Activated CD8-positive, alpha-beta memory T cell treated with anti-CD3 and anti-CD28 coated beads, Interleukin-2, amount 50 U/mL, for 4 hours (primary cell): ENCODE measurements at places on chromosomes 13 and 19.

- DNase-seq: no peak
These were observed 75.6 kb upstream of the KLF5 start for GRCh38 chr13:72983085-72983768.

GRCh38 chr13:110503037-110503901, 58.3 kb downstream of the RAB20 start:
- no peak for DNase-seq

GRCh38 chr19:8057545-8058270, 5.1 kb downstream of the CCL25 start:
- DNase-seq: no peak

DNA sequence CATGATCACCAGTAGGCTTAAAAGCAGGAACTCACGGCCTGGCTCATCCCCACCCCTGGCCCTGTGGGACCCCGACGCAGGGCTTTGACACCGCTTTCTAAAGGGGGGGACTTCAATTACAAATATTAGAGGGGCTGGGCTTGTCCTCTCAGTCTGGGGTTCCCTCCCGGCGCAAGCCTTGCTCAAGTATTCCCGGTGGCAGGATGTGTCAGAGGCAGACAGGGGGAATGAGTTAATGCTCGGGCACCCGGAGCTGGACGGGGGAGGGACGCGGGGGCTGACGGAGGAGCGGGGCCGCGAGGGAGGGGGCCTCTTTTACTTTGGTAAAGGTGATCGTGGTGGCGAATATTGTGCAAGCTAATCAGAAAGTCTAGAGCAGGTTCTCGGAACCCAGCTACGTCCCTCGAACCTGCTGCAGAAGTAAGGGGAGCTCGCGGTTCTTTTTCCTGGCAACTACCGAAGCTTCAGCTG, 1.1 kb downstream of the FGF14 start:
- DNase-seq: no peak

- no peak for DNase-seq
These were observed 73.8 kb downstream of the MAP4K1 start for GRCh38 chr19:38543807-38544568.

GRCh38 chr13:49731766-49732165, 40.5 kb upstream of the EBPL start:
- DNase-seq: no peak

DNA sequence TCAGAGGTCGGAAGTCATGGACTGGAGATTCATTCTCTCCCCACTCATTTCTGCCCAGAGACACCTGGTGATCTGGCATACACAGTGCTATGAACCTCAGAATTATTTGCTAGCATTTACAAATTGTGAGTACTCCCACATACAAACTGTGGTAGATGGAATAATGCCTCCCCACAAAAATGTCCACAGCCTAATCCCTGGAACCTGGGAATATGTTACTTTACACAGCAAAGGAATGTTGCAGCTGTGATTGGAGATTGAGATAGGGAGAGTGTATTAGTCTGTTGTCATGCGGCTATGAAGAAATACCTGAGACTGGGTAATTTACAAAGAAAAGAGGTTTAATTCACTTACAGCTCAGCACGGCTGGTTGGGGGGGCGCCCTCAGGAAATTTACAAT, 3.1 kb upstream of the UQCRFS1 start:
- DNase-seq: no peak

DNA sequence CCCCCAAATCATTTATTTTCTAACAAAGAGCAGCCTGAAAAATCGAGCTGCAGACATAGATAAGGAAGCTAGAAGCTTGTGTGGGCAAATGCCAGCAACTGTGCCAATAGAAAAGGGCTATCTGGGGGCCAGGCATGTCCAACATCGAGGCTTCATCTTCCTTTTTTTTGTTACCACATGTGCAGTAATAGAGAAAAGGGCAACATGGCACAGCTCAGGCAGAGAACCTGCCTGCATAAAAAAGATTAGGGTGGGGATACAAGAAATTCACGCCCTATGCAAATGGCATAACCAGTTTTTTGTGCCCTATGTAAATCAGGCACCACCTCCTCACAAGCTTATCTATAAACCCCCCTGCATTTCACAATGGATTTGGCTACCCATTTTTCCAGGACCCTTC, 60.4 kb upstream of the ABCC4 start:
- no peak for DNase-seq

DNA sequence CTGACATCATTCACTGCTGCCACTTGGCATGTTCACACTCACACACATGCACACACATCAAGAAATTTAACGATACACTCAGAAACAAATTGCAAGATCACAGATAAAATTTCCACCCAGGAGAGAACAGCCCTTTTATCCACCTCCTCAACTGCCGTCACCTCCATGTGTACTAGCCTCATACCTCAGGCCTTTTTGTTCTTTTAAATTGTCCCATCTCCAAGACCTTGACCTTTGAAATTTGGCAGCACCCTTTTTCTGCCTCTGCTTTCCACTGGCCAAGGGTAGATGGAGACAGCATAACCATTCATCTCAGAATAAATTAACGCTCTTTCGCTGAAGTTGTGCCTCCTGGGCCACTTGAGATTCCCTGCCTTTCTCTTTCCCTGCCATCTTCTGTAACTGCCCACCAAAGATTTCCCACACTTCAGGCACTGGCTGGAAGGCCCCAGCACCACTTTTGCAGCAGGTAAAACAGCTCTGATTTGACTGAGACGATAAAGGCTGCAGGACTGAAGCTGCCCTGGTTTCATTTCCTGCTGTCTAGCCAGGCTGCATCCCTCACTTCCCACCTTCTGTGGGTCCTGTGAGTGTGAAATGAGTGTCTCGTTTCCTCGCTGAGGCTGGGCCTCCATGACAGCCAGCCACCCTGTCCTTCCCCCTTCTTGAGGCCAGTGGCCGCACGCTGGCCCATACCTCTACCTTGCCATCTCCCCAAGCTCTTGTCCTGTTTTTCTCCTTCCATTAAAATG, 39.3 kb downstream of the MBNL2 start:
- no peak for DNase-seq

DNA sequence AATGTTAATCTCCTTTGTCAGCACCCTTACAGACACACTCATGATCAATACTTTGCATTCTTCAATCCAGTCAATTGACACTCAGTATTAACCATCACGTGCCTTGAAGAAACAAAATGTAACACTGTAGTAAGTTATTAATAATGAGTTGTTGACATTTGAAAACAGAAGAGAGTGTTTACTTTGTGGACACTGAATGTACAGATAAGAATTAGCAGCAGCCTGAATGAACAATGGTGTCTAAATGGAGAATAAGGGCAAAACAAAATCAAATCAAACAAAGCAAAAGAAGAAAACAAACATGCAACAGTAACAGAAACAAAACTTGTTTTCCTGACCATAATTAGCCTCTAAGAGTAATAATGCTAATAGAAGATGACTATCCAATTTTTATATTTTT, 1191.1 kb upstream of the MIR17HG start:
- DNase-seq: no peak

DNA sequence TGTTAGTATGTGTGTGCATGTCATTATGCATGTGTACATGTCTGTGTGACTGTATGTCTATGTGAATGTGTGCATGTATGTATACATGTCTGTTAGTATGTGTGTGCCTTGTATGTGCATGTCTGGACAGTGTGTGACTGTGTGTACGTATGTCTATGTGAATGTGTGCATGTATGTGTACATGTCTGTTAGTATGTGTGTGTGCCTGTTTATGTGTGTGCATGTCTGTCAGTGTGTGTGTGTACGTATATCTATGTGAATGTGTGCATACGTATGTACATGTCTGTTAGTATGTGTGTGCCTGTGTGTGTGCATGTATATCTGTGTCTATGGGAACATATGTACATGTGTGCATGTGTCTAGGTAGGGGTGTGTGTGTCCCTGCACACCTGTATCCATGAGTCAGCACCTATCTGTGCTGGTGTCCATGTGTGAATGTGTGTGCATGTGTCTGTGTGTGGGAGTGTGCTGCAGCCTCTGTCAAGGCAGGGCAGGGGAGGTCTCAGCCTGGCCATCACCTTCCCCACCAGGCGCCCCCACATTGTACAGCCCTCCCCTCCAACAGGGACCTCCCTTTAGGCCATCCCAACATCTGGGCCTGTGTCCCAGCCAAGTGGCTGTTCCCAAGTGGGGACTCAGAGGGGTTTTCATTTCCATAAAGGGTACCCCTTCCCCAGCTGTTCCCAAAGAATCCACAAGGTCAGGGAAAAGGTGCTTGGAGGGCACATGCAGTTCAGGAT, 4.4 kb downstream of the GAS6 start:
- DNase-seq: no peak

DNA sequence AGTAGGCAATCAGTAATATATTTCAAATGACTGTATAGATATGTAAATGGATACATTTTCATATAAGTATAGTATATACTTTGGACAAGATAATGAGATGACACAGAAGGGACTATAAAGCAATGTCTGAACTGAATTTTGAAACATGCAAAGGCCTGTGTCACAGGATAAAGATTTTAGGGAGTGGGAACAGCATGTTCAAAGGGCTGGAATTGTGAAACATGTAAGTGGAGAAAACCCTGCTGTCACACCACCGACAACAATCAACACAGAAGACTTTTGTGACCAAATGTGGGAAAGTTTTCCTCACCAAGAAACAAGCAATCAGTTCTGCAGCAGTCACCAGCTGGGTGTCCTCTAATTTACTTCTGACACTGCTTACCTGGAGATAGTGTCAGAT, 42.9 kb downstream of the LPAR6 start:
- no peak for DNase-seq
